ENCODE measurements at places on chromosomes 2 and 18.

- no peak for DNase-seq
Observed at GRCh38 chr18:22734105-22734661, 198.9 kb upstream of the RBBP8 start.

- peak; percentile 59 for DNase-seq
Observed at GRCh38 chr18:59070181-59070912, 69.3 kb upstream of the SEC11C start.

DNA sequence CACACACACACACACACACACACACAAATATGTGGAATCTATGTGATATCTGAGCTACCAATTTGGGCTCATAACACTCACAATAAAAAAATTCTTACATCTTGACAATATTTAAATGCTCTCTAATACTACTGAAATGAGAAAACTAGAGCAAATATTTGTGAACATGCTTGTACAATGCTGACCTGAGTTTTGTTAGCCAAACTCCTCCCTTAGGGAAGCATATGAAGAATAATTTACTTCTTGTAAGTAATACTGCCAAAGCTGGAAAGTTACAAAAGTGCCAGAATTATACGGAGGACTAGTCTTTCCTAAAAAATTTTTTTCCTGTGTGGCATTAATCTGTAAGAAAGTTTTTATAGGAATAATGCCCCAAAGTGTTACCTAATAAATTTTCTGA lies 18.5 kb downstream of the MBD2 start:
- DNase-seq, result no peak

GRCh38 chr18:34220081-34220815 lies 4.5 kb downstream of the NOL4 start:
- DNase-seq, result no peak

GRCh38 chr18:58871514-58872420 lies 7.1 kb downstream of the ZNF532 start:
- DNase-seq, result no peak

- no peak for DNase-seq
Observed at GRCh38 chr18:73824671-73825070, 323.0 kb downstream of the FBXO15 start.

DNA sequence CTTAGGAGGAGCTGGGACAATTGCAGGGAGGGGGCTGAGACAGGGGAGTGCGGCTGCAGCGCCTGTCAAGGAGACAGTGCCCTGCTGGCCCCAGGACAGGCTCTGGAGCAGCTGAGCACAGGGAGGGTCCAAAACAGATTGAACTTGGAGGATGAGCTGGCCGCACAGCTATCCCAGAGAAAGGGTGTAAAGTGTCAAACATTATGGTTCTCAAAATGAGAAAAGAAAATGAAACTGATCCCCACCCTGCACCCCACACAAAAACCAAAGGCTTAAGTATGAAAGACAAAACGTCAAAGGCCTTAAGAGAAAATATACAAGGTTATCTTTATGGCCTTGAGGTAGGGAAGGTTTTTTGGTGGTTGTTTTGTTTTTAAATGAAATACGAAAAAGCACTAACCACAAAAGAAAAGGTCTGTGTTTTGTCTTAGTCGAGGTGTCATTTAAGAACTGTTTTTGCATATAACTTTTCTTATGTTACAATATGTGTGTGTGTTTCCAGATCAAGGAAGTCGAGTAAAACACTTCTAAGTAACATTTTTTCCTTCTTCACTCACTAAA lies 111.8 kb downstream of the HDAC4 start:
- no peak for DNase-seq
